ENCODE measurements at places on chromosomes 6 and 20.

GRCh38 chr20:32456869-32457478 is 98.8 kb downstream of the ASXL1 start:
- DNase-seq: no peak

DNA sequence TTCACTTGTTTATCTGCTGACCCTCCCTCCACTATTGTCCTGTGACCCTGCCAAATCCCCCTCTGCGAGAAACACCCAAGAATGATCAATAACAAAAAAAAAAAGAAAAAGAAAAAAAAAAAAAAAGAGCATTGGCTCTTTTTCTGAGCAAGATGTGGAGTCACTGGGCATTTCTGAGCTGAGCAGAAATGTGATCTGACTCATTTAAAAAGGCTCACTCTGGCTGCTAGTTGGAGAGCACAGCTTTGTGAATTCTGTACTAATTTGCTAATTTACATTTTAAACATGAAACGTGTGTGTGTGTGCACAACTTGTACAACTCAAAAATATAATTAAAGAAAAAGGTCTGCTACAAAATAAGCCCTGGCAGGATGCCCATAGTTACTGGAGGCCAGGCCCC is 20.2 kb downstream of the SCML4 start:
- no peak for DNase-seq

GRCh38 chr6:111011360-111012142 is 29.7 kb downstream of the RPF2 start:
- no peak for DNase-seq

DNA sequence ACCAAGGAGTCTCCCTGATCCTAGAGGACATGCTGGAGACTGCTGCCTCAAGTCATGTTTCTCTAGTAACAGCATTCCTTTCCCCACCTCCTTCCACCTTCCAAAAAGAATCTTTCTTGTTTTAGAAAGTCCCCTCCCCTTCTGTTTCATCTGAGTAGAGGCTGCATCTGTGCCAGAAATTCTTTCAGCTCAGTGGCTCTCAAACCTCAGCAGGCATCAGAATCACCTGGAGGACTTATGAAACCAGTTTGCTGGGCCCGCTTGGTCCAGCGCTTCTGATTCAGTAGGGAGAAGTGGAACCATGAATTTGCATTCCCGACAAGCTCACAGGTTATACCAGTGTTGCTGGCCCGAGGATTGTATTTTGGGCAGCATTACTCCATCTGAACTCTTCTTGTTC is 55.1 kb downstream of the TMEM200A start:
- no peak for DNase-seq

GRCh38 chr6:94300424-94301144 is 881.2 kb upstream of the EPHA7 start:
- DNase-seq: no peak

DNA sequence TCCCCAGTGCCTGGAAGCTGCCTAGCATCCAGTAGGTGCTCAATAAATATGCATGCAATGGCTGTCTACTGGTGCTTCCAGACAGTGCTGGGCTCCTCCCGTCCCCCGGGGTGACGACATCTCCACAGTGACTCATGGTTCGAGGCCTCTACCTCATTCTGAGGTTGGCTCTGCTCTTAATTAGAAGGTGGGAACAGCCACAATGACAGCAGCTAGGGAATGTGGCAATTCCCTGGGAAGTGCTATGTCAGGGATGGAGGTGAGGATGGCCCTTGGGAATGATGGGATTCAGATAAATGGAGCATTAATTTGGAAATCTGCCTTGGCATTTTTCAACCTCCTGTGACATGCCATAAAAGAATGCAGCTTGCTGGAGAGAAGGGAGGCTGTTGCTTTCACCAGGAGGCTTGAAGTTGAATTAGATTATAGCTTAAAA is 43.5 kb upstream of the NFATC2 start:
- no peak for DNase-seq

- no peak for DNase-seq
These were observed 989 bp downstream of the SERINC3 start for GRCh38 chr20:44520881-44521280.

GRCh38 chr6:42978487-42978838 is 518 bp downstream of the PEX6 start:
- DNase-seq: no peak

GRCh38 chr6:155380666-155381332 is 66.5 kb upstream of the TFB1M start:
- DNase-seq: no peak

Measured in stimulated activated CD8-positive, alpha-beta memory T cell treated with anti-CD3 and anti-CD28 coated beads, Interleukin-4, amount 100 ng/mL, for 4 hours (primary cell).